ENCODE measurements at places on chromosomes 5 and 9.

DNA sequence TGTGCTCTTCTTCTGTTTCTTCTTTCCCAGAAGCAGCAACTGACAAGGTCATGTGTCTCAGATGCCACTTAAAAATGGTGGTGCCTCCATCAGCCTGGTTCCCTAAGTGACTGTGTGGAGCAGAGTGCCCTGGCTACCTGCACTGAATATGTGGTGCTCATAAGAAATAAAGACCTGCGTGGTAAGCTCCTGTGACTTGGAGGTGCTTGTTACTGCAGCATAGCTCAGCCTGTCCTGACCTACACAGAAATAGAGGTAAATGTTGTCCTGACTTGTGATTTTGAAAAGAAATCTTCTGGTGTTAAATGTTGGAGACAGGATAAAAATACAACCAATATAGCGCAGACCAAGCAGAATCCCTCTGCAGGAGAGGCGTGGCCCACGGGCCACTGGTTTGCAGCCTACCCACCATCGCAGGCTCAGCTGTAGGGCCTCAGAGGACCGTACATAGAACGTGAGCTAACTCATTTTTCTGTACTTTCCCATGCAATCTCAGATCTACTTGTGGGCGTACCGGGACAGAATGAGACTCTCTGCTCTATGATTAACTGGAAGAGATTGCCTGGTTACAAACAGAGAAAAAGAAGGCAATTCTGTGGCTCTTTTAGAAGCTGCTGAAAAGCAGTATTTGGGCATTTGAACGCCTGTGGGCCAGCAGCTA is 79.4 kb upstream of the UNC5A start:
- no peak for DNase-seq

GRCh38 chr5:113119246-113119924 is 142.8 kb downstream of the DCP2 start:
- DNase-seq: no peak

GRCh38 chr9:93119953-93120845 is 13.9 kb downstream of the NINJ1 start:
- peak; percentile 93 for DNase-seq

DNA sequence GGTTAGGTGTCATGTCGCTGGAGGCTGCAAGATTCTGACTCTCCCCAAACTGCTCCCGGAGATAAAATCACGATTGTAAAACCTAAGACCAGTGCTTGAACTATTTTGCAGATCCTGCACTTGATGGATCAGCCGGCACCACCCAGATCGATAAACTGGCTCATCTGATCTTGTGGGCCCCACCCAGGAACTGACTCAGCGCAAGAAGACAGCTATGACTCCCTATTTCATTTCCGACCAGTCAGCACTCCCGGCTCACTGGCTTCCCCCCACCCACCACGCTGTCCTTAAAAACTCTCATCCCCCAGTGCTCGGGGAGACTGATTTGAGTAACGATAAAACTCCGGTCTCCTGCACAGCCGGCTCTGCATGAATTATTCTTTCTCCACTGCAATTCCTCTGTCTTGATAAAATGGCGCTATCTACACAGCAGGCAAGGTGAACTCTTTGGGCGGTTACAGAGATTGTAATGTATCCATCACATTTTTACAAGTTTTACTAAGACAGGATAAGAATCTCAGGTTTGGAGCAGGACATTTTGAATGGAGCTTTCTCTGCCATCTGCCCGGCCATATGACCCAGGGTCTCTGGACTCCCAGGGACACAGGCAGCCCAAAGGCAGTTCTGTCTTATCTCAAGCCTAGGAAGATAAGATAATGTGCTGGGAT is 10.6 kb upstream of the PPP1R26 start:
- DNase-seq: peak; percentile 91

DNA sequence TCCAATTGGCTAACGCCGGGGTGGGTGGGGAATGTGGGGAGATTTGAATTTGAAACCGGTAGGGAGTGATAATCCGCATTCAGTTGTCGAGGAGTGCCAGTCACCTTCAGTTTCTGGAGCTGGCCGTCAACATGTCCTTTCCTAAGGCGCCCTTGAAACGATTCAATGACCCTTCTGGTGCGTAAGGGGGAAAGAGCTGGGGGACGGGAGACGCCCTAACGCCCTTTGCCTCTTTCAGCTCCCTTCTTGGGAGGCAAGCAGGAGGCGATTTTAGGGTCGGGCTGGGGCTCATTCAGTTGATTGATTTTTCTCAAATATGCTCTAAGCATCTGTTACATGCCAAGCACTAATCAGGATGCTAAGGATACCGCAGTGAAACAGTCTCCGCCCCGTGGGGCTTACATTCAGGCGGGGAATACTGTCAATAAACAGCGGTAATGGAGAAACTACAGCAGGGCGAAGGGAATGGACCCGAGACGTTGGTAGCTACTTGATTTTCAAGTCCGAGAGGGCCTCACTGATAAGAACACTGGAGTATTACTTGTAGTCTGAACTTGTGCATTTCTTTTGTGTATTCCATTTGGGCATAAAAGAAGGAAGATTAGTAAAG is at the start of gene HMMR:
TSS of gene HMMR (plus strand) at position 71 of the 610 bp plus-strand sequence. CDS start at position 132, 61 bp downstream.
- peak; percentile 64 for DNase-seq

Measured in RKO (cell line).